Breast epithelium (tissue), 4 donors: ENCODE measurements at places on chromosomes 16 and 17. TPM values are rescaled to one million over a fixed set of nuclear protein-coding genes. Genes with fewer than 3 reads are reported as not detected.
A peak's percentile ranks its signal among the peaks of the same experiment; 100 is the strongest.

DNA sequence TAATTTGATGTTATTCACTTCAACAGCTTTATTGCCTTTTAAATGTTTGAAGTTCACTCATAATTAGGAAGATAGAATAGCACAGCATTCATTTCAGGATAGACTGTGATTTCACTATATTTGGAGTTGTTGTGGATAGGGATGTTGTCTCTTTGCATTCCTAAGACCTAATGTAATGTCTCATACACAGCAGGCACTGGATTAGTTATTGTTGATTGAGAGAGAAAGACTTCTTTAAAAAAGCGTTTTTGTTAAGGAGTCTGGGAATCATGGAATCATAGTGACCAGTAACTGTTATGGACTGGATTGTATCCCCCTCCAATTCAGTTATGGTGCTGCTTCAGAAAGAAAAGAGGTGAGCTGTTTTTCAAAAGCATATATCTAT, 122.0 kb downstream of the USP22 start:
- DNase-seq = no peak

- DNase-seq = no peak
Observed at GRCh38 chr17:7881276-7882054, 7.1 kb upstream of the CHD3 start.

GRCh38 chr16:89319886-89320781, 102.6 kb downstream of the ZNF778 start:
- peak; percentile 28 for DNase-seq

EFNB3 gene
- total RNA-seq = 3.3 TPM

DNA sequence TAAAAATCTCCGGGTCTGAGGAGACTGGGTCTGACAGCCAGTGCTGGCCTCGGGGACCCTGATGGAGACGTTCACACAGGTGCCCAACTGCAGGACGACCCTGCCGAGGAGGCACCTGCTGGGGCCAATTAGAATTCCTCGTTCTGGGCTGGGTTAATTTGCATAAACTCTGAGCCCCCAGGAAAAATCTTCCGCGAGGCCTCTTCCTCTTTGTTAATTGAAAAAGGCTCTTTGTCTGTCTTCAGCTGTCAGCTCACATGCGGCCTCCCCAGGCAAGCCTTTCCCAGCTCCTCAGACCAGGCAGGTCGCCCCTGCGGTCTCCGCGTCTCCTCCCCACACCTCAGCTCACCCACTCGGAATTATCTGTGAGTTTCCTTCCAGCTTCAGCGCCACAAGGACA, 400.2 kb downstream of the SEC14L1 start:
- DNase-seq = no peak

GRCh38 chr16:56613706-56614105, 5.3 kb downstream of the MT2A start:
- no peak for DNase-seq

CNTD1 gene
- total RNA-seq = not detected

TSPOAP1 gene
- total RNA-seq = 2.6 TPM

GRCh38 chr17:61986898-61987297, 59.1 kb upstream of the INTS2 start:
- no peak for DNase-seq

DNA sequence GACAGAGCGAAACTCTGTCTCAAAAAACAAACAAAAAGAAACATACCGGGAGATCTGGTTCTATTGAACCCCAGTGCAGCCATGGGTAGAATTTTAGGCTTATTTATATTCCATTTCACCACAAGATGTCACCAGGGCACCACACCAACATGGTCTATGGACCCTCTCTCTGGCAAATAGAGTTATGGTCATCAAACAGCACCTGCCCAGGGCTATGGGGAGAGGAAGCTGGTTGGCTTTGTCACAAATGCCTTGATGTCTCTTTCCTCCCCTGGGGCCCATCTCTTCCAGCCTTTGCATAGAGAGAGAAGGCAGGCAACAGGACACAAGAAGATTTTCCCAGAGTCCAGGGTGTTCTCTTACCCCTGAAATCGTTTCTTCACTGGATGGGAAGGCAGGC, 128.4 kb downstream of the WWOX start:
- no peak for DNase-seq

PIPOX gene
- 3.0 TPM for total RNA-seq

- no peak for DNase-seq
Observed at GRCh38 chr16:66399930-66400329, 27.2 kb upstream of the BEAN1 start.

- DNase-seq = no peak
Observed at GRCh38 chr17:33373273-33373672, 80.2 kb upstream of the ASIC2 start.

GRCh38 chr17:9109933-9110332, 88.6 kb downstream of the NTN1 start:
- DNase-seq = no peak

GRCh38 chr16:11276896-11277593, 765 bp upstream of the PRM2 start:
- DNase-seq = no peak

GRCh38 chr17:38873640-38874380, 4.0 kb downstream of the LASP1 start:
- DNase-seq = no peak

DNA sequence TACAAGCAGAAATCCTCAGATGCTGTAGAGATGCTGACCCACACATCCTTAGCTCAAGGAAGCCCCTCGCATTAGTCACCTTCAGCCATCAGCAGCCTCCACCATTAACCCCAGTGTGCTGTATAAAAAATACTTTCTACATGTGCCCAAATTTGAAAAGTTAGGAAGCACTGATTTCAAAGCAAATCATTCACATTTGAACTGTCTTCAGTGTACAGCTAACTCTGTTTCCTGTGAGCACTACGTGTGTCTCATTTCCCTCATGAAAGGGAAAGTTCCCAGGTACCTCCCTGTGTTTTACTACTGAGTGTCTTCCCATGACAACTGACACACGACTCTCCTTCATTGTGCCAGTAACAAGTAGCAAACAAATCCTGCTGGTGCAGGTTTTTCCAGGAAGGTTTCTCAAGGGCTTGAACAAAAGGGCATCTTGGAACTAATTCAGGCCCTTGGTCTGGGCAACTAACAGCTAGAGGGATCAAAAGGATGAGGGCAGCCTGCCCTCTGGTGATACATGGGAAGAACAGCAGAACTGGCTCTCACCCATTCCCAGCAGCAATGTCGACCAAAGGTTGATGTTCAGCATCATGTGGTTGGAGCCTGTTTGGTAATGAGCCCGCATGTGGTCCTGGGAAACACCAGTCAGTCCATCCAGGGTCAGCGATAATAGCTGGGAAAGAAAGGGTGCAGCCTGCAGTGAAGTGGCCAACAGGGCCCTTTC, 4.0 kb downstream of the SLC35B1 start:
- peak; percentile 68 for DNase-seq

LRRC37A gene
- 7.8 TPM for total RNA-seq

RRAD gene
- 8.0 TPM for total RNA-seq

DNA sequence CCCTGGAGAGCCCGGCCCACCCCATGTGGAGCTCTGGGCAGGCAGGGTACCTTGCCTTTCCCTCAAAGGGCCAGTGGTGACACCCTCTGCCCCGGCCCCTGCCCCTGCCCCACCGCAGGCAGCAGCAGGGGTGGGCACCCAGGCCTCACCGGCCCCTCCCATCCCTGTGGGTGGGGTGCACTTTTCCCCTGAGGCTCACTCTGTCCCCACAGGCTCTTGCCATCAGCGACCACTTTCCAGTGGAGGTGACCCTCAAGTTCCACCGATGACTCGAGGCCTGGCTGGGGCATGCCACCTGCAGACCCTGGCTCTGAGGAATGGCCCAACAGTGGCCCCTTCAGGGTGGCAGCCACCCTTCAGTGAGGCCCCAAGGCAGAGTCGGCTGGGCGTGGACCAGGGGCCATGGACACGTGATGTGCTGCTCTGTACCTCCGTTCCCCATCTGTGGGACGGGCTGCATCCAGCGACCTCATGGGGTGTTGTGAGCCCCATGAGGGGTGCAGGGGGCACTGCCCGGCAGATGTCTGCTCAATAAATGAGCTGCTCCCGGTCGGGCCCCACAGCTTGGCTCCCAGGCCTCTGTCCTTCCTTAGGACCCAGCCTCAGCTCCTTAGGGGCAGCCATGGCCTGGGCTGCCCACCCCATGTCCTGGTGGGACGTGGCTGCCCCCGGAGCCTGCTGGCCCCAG, 2.0 kb downstream of the DNASE1L2 start:
- DNase-seq = no peak

NPW gene
- total RNA-seq = not detected

SLC47A2 gene
- total RNA-seq = 0.15 TPM

- no peak for DNase-seq
Observed at GRCh38 chr16:48105456-48105855, 50.3 kb downstream of the ABCC12 start.

GRCh38 chr16:81729451-81729850, 49.6 kb upstream of the PLCG2 start:
- DNase-seq = no peak

DNA sequence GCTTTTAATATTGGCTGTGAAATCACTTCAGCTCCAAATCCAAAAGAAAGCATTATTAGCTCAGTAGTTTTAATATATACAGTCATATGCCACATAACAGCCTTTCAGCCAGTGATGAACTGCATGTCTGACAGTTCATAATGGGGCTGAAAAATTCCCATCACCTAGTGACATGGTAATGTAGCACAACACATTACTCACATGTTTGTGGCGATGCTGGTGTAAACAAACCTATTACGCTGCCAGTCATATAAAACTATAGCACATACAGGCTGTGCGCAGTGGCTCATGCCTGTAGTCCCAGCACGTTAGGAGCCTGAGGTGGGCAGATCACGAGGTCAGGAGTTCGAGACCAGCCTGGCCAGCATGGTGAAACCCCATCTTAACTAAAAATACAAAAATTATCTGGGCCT, 92.2 kb downstream of the TUBD1 start:
- DNase-seq = no peak

DNA sequence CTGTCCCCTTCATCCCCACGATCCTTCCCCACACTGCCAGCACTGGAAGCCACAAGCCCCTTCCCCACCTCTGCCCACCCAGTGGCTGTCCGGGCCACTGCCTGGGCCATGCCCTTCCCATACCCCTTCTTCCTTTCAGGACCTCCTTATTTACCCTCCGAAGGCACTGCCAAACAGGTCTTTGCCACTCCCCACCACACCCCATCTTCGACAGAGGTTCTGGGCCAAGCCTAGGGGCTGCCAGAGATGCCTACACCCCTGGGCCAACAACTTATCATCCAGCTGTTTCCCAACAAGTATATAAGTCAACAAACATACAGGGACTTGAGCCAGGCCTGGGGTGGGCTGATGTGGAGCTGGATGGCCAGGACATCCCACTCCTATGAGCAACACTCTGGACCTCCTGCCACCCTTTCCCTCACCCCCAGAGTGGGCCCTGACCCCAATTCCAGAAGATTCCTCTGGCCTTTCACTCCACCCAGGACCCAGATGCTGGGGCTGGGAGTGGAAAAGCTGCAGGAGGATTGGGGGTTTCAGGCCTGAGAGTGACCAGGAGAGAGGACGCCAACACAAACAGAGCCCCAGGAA, 1.5 kb upstream of the PPP1R1B start:
- no peak for DNase-seq

GRCh38 chr17:21078016-21078780, 35.4 kb upstream of the USP22 start:
- DNase-seq = no peak

- DNase-seq = no peak
Observed at GRCh38 chr16:68000450-68000849, 1.2 kb upstream of the DPEP2 start.

DNA sequence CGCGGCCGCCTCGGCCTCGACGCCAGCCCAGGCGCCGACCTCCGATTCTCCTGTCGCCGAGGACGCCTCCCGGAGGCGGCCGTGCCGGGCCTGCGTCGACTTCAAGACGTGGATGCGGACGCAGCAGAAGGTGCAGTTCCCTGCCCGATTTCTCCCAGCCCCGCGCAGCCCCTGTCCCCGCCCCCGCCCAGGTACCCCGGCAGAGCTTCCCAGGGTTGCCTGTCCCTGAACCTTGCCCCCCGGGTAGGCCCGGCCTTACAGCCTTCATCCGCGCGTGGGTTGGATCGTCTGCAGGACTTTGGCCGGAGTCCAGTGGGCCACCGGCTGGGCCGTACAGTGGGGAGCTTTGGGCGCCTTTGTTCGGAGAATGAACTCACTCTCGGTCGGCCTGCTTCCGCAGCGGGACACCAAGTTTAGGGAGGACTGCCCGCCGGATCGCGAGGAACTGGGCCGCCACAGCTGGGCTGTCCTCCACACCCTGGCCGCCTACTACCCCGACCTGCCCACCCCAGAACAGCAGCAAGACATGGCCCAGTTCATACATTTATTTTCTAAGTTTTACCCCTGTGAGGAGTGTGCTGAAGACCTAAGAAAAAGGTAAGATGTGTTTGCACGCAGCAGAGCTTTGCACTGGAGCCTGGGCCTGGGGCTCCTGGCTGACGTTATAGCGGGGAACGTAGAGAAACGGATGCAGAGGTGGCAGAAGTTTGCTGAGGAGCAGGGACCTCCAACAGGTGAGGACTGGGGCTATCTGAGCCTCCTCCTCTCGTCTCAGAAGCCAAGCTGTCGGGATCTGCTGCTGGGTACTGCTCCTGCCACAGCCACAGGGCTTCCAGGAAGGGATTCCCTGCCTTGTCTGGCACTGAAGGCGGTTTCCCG, 593 bp downstream of the GFER start:
- DNase-seq = no peak

HASPIN gene
- 0.29 TPM for total RNA-seq

FBXO47 gene
- not detected for total RNA-seq

DNA sequence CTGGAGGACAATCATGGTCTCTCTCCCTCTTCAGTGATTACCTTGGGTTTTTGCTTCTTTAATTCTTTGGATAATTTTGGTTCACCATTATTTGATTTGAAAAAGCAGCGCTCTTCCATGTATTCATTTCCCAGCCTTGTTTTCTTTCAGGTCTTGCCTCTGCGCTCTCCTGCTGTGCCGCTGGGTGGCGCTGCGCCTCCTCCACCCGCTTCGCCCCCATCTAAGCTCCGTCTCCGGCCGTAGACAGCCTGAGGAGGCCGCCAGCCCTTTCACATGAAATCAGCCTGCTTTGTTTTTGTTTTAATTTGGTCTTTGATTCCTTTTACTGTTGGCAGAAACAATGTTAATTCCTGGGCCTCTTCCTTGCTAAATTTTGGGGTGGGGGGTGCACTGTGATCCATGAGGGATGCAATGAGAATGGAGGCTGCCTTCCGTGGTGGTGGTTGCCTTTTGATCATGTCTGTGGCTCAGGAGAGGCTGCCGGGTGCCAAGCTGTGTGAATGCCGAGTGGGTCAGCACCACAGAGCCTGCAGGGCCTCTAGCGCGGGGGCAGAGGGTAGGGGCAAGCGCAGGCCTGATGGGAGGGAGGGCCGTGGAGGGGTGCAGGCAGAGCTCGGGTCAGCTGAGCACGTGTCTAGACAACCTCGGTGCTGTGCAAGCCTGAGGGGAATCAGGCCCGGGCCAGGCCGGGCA, 64.1 kb downstream of the PLD6 start:
- DNase-seq = no peak

- DNase-seq = no peak
Observed at GRCh38 chr16:27951489-27952120, 111.9 kb downstream of the GSG1L start.

CCDC40 gene
- 11.6 TPM for total RNA-seq
